ENCODE measurements at places on chromosomes 3 and 15.

DNA sequence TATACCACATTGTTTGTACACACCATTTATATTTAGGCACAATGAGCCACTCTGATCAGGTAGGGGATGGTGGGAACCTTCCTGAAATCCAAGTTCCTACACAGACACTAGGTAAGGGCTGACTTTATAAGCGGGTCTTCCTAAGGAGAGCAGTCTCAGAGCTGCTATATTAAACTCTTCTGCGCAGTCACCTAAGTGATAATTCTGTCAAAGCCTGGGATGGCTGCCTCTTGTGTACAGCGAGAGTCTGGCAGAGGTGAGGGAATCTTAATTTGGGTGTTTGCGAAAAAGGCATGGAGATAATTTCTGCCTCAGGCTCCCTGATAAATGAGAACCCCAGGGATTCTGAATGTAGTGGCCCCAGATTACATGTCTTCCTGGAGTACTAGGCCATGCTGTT, 113.1 kb downstream of the EDEM1 start:
- DNase-seq: no peak

DNA sequence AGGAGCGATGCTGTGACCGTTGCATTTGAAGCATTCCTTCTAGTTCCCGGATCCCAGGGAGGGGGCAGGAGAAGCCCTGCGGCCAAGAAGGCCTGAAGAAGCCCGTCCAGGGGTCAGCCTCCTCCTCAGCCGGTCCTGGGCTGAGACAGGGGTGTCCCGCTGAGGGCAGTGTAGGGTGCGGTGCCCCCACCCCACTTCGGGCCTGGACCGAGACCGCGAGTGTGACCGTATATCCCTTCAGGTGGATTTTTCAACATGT, 2.8 kb downstream of the OCA2 start:
- DNase-seq: no peak

DNA sequence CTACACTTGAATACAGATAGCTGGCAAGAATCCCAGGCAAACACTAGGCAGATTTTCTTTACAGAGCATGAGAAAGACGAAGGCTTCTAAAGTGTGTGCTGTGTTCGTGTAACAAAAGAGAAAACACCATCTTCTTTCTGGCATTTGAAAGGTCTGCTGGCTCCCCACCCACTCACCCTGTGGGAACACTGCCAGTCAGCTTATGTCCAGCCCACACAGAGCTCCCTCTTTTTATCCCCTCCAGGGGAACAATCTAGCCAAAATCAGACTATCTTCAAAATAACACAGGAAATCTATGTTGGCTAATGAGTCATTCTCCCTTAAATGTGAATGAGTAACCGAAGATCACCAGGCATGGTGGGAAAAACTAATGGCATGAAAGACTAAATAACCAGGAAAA, 45.6 kb upstream of the PAQR5 start:
- DNase-seq: no peak

GRCh38 chr3:82567029-82567600, 805.7 kb upstream of the GBE1 start:
- no peak for DNase-seq

DNA sequence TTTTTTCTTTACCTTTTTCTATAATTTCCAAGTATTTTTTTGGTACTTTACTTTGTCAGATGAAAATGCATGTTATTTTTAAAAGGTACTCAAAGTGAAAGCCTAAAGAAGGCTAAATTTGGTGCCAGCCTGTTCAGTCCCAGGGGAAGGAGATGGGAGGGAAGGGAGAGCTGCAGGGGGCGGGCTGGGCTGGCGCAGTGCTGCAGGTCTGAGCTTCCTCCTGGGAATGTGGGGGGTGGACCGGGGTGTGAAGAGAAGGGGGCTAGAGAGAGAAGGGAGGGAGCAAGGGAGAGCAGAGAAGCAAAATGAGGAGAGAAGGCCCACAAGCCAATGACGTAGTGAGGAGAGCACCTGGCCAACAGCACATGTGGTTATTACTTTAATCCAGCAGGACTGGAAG, 71.0 kb upstream of the SCN5A start:
- DNase-seq: no peak

- no peak for DNase-seq
These were observed 106.5 kb downstream of the TPRA1 start for GRCh38 chr3:127483902-127484591.

- DNase-seq: no peak
These were observed 322.1 kb downstream of the THSD4 start for GRCh38 chr15:71437404-71437803.

GRCh38 chr3:37686220-37686619, 175.5 kb upstream of the CTDSPL start:
- no peak for DNase-seq

- DNase-seq: no peak
These were observed 132.7 kb upstream of the RGMA start for GRCh38 chr15:93221759-93222158.

- no peak for DNase-seq
These were observed 13.3 kb upstream of the KIF23 start for GRCh38 chr15:69400850-69401249.

- DNase-seq: no peak
These were observed 27.1 kb upstream of the SLC22A13 start for GRCh38 chr3:38238416-38239008.

GRCh38 chr3:135503065-135503759, 462.3 kb upstream of the PPP2R3A start:
- DNase-seq: no peak

- DNase-seq: no peak
These were observed 20.2 kb downstream of the AMOTL2 start for GRCh38 chr3:134353831-134354611.

- no peak for DNase-seq
These were observed 48.3 kb upstream of the DPPA4 start for GRCh38 chr3:109385442-109386318.
